CD4-positive, alpha-beta T cell (primary cell): ENCODE measurements at places on chromosomes 2 and 18.

GRCh38 chr2:151361674-151362370 lies 4.4 kb downstream of the TNFAIP6 start:
- no peak for DNase-seq

DNA sequence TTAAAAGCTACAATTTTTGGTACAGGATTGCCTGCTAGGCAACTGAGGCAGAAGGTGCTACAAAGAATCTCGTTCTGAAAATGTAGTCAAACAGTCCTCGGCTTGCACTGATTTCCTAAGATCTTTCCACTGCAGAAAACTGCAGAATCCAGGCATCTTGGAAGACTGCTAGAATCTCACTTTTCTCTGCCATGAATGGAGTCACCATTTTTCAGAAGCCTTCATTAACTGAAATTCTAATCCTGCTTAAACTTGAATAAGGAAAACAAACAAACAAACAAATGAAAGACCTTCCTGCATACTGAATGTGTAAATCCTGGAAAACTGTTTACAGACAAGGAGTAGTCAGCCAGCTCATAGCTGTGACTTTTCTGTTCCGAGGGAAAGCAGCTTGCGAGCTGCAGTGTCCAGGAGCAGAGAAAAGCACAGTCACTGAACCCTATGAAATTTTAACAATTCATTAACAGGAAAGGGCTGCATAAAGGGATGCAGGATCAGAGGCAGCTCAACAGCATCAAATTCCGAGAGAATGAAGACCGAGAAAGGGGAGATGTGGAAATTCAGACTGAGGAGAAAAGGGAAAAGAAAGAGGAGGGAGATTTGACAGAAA lies 210.5 kb upstream of the PIK3C3 start:
- no peak for DNase-seq

GRCh38 chr2:126664639-126665038 lies 8.7 kb downstream of the GYPC start:
- DNase-seq, result no peak

DNA sequence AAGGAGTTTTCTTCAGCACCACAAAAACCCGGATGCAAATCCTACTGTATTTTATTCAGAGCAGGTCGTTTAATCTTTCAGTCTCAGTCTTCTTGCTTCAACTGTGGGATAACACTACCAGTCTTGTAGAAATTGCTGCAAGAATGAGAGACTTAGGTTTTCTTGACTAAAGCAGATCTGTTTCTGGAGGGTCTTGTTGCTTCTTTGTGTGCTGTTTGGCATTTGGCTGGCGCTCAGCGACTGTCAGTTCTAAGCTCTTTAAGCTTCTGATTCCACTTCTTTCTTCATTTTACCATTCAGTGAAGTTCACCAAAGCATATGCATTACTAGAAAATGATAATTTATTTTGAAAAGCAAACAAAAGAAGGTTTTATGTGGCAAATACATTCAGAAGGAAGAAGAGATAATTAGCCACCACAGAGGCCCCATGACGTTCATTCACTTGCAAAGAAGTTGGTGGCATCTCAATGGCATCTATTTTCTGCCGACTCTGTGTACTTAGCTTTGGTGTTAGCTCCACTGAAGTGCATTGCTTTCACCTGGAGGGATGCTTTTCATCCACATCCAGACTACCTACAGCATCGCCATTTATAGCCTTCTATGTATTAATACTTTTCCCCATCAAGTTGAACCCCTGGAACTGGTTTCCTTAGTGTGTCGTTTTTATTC lies 53.7 kb downstream of the TRIB2 start:
- DNase-seq, result no peak

DNA sequence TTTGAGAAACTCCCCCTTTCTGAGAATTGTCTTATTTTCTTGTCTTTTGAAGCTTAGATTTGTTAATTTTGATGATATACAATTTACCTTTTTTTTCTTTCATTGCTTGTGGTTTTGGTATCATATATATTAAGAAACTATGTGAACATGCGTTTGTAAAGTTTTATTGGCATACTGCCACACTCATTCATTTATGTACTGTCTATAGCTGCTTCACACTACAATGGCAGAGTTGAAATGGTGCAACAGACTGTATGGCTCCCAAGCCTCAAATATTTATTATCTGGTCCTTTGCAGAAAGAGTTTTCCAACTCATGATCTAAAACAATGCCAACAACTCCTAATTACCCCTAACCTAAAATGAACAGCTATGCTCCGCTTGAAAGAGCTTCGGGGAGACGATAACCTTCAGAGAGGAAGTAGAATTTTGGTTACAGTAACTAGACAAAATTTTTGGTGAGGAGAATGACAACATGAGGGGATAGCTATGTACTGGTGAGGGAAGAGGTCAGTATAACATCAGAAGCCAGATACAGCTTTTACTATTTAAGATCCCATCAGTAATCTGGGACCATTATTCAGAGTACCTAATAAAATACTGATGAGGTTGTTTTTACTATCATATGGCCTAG lies 16.1 kb downstream of the PPP3R1 start:
- DNase-seq, result no peak
